Fibroblast of lung (primary cell): ENCODE measurements at places on chromosomes 1 and 21.

DNA sequence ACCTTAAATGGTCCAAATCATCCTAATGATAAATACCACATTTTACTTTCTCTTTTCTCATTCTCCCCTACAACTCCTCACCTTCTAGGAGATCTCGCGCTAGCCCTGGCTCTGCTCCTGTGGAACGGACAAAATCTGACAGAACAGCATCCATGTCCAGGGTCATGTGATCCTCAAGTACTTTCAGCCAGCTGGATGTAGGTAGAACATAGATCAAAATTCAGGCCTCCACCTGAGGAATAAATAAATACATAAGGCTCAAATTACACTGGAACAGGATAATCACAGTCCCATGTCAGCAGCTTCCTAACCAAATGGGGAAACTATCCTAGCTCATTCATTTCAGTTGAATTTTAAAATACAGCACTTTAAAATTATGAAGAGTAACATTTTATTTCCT is 33.2 kb downstream of the OTUD7B start:
- no peak overlapping the region for H3K4me3 ChIP-seq
- DNase-seq = no peak
- peaks cover 2% of the 10 kb centered on the region for H3K4me1 ChIP-seq
- no peaks in the 10 kb centered on the region for H3K27me3 ChIP-seq

DNA sequence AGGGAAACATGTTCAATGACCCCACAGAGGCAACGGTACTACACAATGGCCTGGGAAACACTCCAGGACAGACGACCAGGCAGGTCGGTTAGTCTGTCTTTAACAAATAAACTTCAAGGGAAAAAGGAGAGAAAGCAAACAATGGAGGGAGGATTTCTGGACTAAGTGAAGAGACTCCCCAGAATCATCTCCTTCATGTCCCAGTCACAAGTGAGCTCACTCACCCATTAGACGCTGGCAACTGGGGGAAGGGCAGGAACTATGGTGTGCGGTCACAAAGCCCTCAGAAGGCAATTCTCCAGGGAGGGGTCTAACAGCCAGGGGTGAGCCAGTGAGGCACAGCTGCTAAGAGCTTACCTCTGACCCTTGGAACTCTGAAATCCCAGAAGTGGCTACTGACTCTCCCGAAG is 55.7 kb upstream of the NADK start:
- H3K36me3 ChIP-seq = peaks cover 8% of the 10 kb centered on the region
- H3K27me3 ChIP-seq = no peaks in the 10 kb centered on the region

GRCh38 chr1:171221665-171222591 is 26.4 kb upstream of the FMO1 start:
- H3K4me3 ChIP-seq = no peak overlapping the region
- H3K4me1 ChIP-seq = peaks cover 16% of the 10 kb centered on the region
- peak; percentile 51 for DNase-seq
- no peak overlapping the region for H3K27ac ChIP-seq
- no peaks in the 10 kb centered on the region for H3K36me3 ChIP-seq

DNA sequence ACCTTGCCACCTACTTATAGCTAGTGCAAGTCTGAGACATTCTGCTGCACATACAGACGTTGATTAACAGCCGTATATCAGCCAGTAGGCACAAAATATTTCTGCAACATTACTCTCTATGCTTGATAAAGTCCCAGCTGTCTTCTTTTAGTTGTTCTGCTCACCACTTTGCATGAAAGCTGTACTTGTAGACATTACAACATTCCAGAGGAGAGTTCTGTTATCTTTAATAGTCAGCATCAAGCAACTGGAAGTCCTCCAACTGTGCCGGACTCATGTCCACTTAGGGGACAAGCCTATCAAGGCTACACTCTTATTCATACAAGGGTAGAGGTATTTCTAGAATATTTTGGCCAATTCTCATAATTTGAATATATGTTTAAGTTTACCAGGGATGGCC is 50.0 kb downstream of the CACHD1 start:
- no peaks in the 10 kb centered on the region for H3K27me3 ChIP-seq
- H3K4me3 ChIP-seq = no peak overlapping the region
- H3K36me3 ChIP-seq = no peaks in the 10 kb centered on the region

DNA sequence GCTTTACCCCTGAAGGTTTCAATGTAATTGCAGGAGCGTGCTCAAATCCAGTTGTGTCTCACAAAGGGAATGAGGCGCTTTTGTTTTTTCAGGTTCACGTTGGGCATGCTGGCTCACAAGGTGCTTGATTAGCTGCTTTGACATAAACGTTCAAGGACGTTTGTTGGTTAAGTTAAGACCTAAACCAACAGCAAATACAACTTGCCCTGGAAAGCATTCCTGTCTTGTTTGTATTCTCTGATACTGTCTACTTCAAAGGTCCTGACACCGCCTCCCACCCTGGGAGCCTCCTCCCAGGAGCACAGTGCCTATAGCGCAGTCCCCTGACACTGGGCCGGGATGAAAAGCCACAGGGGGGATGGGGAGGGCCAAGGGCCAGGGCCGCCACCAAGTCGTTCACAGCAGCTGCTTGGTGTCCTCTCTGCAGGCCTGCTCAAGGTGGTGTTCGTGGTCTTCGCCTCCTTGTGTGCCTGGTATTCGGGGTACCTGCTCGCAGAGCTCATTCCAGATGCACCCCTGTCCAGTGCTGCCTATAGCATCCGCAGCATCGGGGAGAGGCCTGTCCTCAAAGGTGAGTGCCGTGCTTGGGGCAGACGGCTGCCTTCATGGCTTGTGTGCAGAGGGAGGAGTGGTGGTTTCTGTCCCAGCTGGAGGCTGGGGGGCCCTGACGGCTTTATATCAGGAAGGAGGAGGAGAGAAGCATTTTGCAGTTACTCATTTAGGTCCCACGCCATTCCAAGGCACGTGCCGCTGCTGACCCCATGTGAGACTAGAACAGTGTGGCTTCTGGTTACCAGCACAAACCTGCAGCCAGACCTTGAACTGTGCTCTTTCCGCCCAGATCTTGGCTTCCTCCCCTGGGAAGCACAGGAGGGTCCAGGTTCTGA is 6.1 kb downstream of the FAM3B start:
- no peak overlapping the region for H3K4me3 ChIP-seq
- no peaks in the 10 kb centered on the region for H3K4me1 ChIP-seq
- peaks cover 3% of the 10 kb centered on the region for H3K27me3 ChIP-seq

GRCh38 chr1:246683521-246683920 is 40.7 kb upstream of the SCCPDH start:
- no peak overlapping the region for H3K27ac ChIP-seq
- DNase-seq = no peak
- H3K4me3 ChIP-seq = no peak overlapping the region
- no peaks in the 10 kb centered on the region for H3K36me3 ChIP-seq
- H3K27me3 ChIP-seq = no peaks in the 10 kb centered on the region

- no peak overlapping the region for H3K27ac ChIP-seq
- H3K27me3 ChIP-seq = peaks cover 36% of the 10 kb centered on the region
- no peaks in the 10 kb centered on the region for H3K4me1 ChIP-seq
- DNase-seq = no peak
- H3K36me3 ChIP-seq = no peaks in the 10 kb centered on the region
Observed at GRCh38 chr1:40657046-40657445, 8.4 kb downstream of the RIMS3 start.

DNA sequence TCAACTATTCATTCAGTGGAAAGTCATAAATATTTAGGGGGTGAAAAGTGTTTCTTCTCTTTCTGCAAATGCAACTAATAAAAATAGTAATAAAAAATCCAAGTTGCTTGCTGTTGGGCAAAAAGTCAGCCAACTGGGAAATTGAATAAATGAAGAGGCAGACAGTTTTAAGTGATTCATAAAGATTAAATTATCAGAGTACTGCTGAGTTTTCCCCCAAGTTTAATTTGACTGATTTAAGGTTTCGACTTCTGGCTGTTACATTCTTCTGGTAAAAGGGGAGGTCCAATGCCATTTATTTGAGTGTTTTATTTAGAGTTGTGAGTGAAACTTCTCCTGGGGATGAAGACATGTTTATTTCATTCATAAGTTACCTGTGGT is 125.5 kb downstream of the NTPCR start:
- no peak overlapping the region for H3K27ac ChIP-seq
- H3K27me3 ChIP-seq = no peaks in the 10 kb centered on the region
- no peaks in the 10 kb centered on the region for H3K36me3 ChIP-seq

- DNase-seq = no peak
- no peaks in the 10 kb centered on the region for H3K4me1 ChIP-seq
- no peaks in the 10 kb centered on the region for H3K27me3 ChIP-seq
- H3K27ac ChIP-seq = no peak overlapping the region
- H3K36me3 ChIP-seq = no peaks in the 10 kb centered on the region
- H3K4me3 ChIP-seq = no peak overlapping the region
Observed at GRCh38 chr1:247833601-247834000, 8.1 kb downstream of the OR11L1 start.

GRCh38 chr1:197896301-197896700 is 6.1 kb upstream of the C1orf53 start:
- no peaks in the 10 kb centered on the region for H3K27me3 ChIP-seq
- no peak for DNase-seq
- H3K4me3 ChIP-seq = no peak overlapping the region

DNA sequence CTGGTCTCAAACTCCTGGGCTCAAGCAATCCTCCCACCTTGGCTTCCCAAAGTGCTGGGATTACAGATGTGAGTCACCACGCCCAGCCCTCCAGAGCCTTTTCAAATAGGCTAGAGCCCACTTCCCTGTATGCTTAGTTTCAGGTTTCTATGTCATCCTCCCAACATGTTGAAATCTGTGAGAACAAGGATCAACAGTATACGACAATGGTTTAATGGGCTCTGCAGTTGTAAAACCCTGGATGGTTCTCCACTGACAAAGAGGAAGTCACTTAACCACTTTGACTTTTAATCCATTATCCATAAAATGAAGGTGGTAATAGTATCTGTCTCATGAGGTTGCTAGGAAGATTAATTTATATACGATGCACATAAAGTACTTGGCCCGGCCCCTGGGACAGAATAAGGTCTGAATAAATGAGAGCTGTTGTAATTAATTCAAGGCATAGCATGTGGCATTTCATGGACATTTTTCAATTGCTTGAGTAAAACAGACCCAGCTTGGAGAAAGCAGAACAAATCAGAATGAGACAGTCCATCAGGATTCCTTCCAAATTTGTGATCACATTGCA is 113.9 kb upstream of the ZNF648 start:
- DNase-seq = no peak
- no peaks in the 10 kb centered on the region for H3K27me3 ChIP-seq
- H3K4me3 ChIP-seq = no peak overlapping the region
- H3K27ac ChIP-seq = no peak overlapping the region

DNA sequence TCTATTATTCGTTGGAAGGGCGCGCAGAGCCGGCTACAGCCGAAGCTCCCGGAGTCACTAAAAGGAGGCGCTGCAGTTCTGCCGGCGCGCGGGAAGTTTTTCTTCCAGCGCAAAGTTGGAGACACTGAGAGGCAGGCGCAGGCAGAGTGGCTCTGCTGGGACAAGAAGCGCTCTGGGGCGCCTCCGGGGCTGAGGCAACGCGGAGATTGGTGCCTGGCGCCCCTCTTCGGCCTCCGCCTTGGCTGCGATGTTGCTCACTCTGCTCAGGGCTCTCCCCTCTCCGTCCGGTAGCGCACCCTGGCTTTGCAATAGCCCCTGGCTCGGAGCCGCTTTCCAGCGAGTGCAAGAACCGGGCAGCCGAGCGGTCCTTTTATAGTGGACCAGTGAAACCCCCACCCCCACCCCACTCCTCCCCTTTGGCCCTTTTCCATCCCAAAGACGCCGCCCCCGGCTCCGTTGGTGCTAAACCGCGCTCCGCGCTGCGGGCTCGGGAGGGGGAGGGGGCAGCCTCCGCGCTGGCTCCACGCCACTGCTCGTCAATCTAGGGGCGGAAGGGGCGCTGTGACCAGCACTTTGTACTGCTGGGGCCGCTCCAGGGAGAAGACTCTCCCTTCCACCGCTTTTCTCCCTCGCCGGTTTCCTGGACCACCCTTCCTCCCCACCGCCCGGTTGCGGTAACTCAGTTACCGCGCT is at the start of gene ADAMTS1:
ADAMTS1 (minus strand) TSS at position 344 of the 693 bp plus-strand sequence. CDS start 455 bp downstream, outside the sequence.
- peak; percentile 96 for DNase-seq
- no peaks in the 10 kb centered on the region for H3K27me3 ChIP-seq
- H3K4me1 ChIP-seq = peaks cover 4% of the 10 kb centered on the region
- peak within 1 kb of the TSS; percentile 96 for H3K27ac ChIP-seq
- H3K4me3 ChIP-seq = peak within 1 kb of the TSS; percentile 84

DNA sequence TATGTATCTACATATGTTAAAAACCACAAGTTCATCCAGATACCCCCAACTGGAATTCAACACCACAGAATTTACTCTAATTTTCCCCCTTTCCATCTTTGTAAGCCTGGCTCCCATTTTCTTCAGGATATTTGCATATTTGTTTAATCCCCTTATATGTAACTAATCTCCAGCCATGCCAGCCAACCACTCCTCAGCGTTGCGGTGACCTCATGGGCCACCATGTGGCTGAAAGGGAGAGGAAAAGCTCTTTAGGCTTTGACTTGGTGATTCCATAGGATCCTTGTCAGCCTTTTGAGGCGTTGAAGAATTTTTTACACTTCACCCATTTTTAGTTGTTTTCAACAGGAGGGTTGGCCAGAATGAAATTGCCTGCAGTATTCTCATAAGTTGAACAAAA is 10.0 kb downstream of the CLDN19 start:
- no peaks in the 10 kb centered on the region for H3K36me3 ChIP-seq
- DNase-seq = no peak
- H3K4me3 ChIP-seq = no peak overlapping the region
- no peaks in the 10 kb centered on the region for H3K4me1 ChIP-seq
- H3K27ac ChIP-seq = no peak overlapping the region

- H3K4me3 ChIP-seq = no peak overlapping the region
- H3K27me3 ChIP-seq = no peaks in the 10 kb centered on the region
- H3K27ac ChIP-seq = no peak overlapping the region
- peaks cover 2% of the 10 kb centered on the region for H3K36me3 ChIP-seq
Observed at GRCh38 chr1:224639426-224639975, 23.4 kb downstream of the CNIH3 start.

GRCh38 chr1:71693581-71693980 is 588.8 kb downstream of the NEGR1 start:
- no peaks in the 10 kb centered on the region for H3K27me3 ChIP-seq
- H3K36me3 ChIP-seq = no peaks in the 10 kb centered on the region
- no peak overlapping the region for H3K4me3 ChIP-seq
- no peak for DNase-seq

DNA sequence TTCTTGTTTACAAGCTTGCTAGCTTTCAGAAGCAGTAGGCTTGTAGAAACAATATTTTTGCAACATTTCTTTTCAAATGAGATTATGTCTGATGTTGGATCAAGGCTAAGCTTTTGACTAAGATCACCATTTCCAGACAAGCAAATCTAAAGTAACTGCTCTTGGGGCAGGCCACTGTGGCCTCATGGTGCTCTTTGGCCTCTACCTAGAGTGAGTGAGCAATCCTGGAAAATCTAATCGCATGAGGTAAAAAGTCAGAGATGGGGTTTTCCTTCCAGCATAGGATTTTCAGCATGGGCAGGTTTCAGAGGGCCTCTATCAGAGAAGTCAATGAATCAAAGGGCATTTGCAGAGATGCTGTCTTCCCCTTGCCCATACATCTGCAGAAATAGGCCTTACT is 331.9 kb downstream of the OMA1 start:
- no peaks in the 10 kb centered on the region for H3K27me3 ChIP-seq
- H3K4me3 ChIP-seq = no peak overlapping the region
- no peaks in the 10 kb centered on the region for H3K4me1 ChIP-seq
- H3K36me3 ChIP-seq = no peaks in the 10 kb centered on the region
- DNase-seq = no peak
- no peak overlapping the region for H3K27ac ChIP-seq
